GM12878 (cell line): ENCODE measurements at places on chromosomes 11 and 22.

GRCh38 chr11:120054016-120054752 lies 83.7 kb downstream of the TRIM29 start:
- no peak for DNase-seq

- DNase-seq, result no peak
Measured at GRCh38 chr22:49827853-49828598, at the start of gene BRD1. Gene BRD1 (minus strand): TSS chr22:49827873. CDS start chr22:49824317, 3,556 bp downstream.

- DNase-seq, result no peak
Measured at GRCh38 chr11:955154-956063, 29.7 kb downstream of the AP2A2 start.

DNA sequence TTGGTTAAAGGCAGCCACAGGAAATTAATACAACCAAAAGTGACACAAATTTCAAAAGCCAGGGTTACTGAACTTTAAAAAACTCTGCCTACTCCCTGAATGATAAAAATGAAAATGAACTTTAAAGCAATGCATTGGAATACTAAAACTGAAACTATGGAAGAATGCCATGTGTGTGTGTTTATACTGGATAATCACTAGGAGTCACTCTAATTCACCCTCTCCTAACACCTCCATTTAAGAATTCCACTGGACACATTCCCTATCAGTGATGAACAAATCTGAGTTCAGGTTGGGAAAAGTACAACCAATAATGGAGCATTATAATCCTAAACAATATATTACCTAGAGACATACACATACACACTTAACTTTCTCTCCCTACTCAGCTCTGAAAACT lies 27.5 kb upstream of the PLAAT3 start:
- DNase-seq, result no peak

- no peak for DNase-seq
Measured at GRCh38 chr11:62981743-62982142, 3.0 kb downstream of the SLC22A6 start.

GRCh38 chr22:24107661-24108060 lies 73.6 kb upstream of the SUSD2 start:
- no peak for DNase-seq

GRCh38 chr22:47147572-47147971 lies 385.1 kb downstream of the TBC1D22A start:
- no peak for DNase-seq

DNA sequence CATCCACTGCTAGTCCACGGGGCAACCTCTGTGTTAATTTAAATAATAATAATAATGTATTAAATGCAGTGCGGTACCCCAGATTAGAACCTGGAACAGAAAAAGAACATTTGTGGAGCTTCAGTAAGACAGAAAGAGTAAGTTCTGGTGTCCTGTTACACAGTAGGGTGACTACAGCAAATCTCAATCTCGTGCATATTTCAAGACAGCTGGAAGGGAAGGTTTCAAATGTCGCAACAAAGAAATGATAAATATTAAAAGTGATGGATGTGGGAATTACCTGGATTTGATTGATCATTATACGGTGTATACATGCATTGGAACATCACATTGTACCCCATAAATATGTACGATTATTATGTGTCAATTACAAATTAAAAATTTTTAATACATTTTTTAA lies 1.7 kb upstream of the RAC2 start:
- DNase-seq, result no peak

- DNase-seq, result no peak
Measured at GRCh38 chr22:44287121-44287693, 25.5 kb downstream of the SHISAL1 start.

DNA sequence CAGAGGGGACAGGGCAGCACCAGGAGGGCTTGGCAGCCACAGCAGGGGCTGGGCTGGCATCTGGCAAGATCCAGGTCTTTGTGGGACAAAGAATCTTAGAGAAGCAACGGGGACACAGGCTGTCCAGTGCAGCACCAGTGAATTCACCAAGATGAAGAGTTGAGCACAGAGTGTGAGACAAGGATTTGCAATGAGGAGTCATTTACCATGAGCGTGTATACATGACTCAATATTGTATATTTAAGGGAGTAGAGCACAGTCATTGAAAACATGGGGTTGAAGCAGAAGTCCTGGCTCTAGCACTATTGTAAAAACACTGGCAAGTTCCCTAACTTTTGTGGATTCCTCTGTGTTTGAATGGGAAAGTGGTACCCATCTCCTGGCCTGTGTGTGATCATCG lies 3.5 kb downstream of the APOL1 start:
- DNase-seq, result no peak

GRCh38 chr22:32985899-32986765 lies 72.0 kb downstream of the SYN3 start:
- no peak for DNase-seq

DNA sequence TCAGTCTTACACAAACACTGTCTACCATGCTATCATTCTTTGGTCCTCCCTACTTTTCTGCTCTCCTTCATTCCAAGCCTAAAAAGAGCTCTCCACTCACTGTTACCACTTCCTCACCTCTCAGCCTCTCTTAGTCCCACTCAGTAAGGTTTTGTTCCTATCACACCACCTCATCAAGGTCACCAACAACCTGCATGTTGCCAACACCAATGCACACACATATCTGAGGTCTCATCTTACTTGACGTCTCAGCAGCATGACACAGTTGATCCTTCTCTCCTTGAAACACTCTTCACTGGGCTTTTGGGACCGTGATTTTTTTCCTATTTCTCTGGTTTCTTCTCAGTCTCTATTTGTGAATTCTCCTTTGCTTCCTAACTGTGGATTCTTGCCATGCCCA lies 8.1 kb downstream of the PISD start:
- no peak for DNase-seq

DNA sequence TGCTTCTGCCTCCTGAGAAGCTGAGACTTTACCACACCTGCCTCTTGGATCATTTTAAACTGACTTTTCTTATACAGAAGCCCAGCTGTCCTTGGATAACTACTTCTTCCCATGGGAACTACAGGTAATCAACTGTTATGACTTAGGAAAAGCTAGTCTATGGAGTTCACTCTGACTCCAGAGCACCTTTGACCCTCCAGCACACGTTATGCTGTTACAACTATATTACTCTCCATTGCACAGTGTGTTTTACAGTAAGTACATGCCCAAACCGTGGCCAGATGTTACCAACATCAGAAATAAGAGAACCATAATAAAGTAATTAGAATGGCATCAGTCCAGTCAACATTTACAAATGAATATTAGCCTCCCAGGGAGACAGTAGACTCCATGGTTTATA lies 21.3 kb upstream of the TSG101 start:
- DNase-seq, result no peak

- no peak for DNase-seq
Measured at GRCh38 chr22:39907605-39908097, 6.8 kb downstream of the GRAP2 start.

DNA sequence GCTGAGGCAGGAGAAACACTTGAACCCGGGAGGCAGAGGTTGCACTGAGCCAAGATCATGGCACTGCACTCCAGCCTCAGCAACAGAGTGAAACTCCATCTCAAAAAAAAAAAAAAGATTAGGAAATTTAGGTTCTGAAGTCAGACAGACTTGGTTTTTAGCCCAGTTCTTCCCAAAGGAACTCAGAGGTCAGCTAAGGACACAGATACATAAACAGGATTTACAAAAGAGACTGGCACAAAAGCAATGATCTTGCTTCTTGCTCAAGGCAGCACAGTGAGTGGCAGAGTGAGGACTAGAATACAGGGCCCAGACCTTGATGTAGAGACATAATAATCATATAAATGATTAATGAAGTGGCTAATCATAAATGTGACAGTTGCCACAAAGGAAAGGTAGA lies 25.4 kb upstream of the RRAS2 start:
- DNase-seq, result no peak

- DNase-seq, result no peak
Measured at GRCh38 chr11:24386546-24387397, 110.1 kb upstream of the LUZP2 start.

DNA sequence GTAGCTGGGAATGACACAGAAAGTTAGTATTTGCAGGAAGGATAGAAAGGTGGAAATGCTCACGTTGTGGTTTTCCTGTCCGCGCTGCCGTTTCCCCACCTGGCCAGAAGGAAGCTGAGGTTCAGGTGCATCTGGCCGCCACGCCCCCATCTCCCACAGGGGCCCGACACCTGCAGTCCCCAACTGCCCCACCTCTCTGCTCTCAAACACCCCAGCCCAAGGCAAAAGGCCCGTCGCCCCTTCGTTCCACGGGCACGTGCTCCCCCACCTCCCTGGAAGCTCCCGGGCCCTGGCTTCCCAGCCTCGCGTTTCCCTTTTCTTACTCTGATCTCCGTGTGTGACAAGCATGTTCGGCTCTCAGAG lies 985.1 kb downstream of the BRD1 start:
- no peak for DNase-seq

GRCh38 chr11:78210000-78210608 lies 21.4 kb downstream of the USP35 start:
- DNase-seq, result no peak
